ENCODE measurements at places on chromosomes 3 and 15.

- DNase-seq = no peak
These were observed 171.6 kb upstream of the NR2F2 start for GRCh38 chr15:96158938-96159337.

DNA sequence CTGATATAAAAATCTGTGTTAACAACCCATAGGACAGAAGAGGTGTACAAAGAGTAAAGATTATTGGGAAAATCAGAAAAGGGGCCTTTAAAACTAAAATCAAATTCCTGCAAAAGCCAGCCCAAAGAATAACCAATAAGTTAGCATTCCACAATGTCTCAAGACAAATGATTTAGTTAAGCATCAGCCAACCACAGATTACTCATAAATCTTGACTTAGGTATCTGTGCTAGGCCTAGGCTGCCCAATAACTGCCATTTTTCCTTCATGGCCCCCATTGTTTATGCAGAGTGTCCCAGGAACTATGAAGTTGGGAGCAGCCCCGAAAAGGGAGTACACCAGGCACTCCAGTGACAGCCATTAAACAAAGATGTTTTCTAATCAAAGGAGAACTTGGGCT lies 7.4 kb downstream of the TRANK1 start:
- DNase-seq = no peak

DNA sequence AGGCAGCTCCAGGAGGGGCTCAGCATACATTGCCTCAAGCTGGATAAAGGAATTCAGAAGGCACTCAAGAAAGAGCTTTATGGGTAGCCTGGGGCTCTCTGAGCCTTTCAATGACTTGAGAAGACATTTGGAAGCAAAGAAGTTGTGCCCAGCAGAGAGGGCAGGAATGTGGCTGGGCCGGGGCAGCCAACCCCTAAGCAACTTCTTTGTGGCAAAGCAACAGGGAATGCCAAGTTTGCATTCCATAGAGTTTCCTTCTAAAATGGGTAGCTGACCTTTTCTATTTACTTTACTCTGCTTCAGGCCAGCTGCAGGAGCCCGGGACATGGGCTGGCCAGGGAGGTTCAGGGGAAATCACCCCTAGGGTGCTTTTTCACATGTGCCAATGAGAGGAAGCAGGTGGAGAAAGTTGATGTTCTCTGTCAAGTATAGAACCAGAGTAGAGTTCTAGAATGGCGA lies 45.6 kb downstream of the CCDC12 start:
- DNase-seq = no peak

GRCh38 chr15:27864086-27864485 lies 235.0 kb downstream of the OCA2 start:
- DNase-seq = no peak

- no peak for DNase-seq
These were observed 53.0 kb downstream of the RLBP1 start for GRCh38 chr15:89168316-89168833.

DNA sequence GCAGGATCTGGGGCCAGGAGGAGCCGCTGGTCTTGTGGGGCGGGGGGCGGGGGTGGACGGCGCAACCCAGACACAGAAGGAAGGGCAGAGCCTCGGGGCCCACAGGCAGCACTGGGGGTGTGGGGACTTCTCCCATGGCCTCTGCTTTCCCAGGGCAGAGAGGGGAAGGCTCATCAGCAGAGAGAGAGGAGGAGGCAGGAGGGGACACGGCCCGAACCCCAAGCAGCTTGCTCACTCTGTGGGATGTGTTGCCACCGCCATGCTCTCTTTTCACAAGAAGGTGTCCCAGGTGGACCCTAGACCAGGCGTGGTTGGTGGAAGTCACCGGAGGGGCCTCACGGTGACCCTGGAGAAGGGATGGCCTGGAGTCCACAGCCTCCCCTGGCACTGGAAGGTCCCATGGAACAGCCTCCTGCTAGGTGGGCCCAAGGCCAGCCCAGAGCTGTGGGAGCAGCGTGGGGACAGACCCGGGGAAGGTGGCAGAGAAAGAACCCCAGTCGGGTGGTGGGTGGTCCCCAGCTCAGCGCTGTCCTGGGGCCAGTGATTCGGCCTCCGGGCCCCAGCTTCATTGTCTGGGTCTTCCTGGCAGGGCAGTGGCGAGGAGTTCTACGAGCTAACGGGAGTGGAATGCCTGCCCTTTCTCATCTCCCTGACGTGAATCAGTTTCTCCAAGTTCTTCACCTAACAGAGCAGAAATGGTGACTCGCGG lies 46.8 kb upstream of the PCSK6 start:
- DNase-seq = no peak

- no peak for DNase-seq
These were observed 287.6 kb downstream of the SOX2 start for GRCh38 chr3:181999314-181999713.

DNA sequence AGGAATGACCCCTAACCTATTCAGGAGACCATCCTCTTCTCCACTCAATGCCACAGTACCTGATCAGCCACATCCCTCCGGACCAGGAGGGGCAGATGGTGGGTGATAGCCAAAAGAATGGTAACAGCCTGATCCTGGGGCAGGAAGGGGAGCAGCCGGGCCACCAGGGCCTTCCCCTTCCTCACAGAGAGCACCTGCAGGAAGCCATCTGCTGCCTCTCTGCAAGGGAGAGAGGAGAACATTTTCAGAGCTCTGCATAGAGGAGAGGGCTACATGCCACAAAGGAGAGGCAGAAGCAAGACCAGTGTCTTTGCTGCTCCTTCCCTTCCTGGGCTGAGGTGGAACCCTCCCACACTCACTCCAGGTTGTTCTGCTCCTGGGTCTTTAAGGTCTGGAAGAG lies 5.5 kb upstream of the SPG11 start:
- no peak for DNase-seq

- DNase-seq = no peak
These were observed 60.9 kb downstream of the NOX5 start for GRCh38 chr15:69075440-69075839.

DNA sequence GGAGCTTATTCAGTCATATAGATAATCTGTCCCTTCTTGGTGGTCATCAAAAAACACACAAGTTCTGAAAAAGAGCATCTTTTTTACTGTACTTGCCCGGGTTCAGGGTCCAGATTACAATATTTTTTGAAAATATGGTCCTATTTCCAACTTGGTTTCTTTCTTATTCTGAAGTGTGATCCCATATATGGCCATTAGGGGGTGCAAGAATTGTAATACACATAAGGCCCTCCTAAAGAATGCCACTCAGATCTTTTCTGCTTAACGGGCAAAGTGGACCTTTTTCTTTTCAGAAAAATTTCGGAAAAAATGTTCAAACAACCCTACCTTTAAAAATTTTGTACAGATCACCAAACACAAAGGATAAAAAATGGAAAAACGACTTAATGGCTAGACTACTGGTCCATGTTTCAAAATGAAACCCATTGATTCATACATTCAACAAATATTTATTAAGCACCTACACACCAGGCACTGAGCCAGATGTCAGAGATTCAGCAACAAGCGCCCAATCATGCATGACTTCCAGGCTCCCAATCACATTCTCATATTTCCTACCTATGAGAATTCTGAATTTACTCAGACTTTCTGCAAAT lies 102.0 kb upstream of the MYRIP start:
- no peak for DNase-seq

DNA sequence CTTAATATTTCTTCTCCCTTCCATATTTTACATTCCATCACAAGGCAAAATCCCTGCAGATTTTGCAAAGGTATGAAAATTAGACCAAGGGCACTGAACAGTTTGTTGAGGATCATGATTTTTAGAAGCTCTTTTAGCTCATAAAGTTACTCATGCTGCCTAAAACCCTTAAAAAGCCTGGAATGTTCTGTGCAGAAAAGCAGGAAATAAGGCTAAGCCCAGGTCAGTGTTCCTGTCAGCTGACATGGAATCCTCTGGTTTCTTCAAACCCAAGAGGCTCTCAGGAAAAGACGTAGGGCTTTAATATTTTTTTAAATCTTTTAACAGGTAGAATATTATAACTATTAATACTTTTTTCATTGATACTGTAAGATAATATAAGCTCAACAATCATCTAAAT lies 8.2 kb downstream of the CBLB start:
- DNase-seq = no peak

- DNase-seq = no peak
These were observed 605.9 kb downstream of the ROBO1 start for GRCh38 chr3:79161941-79162340.

DNA sequence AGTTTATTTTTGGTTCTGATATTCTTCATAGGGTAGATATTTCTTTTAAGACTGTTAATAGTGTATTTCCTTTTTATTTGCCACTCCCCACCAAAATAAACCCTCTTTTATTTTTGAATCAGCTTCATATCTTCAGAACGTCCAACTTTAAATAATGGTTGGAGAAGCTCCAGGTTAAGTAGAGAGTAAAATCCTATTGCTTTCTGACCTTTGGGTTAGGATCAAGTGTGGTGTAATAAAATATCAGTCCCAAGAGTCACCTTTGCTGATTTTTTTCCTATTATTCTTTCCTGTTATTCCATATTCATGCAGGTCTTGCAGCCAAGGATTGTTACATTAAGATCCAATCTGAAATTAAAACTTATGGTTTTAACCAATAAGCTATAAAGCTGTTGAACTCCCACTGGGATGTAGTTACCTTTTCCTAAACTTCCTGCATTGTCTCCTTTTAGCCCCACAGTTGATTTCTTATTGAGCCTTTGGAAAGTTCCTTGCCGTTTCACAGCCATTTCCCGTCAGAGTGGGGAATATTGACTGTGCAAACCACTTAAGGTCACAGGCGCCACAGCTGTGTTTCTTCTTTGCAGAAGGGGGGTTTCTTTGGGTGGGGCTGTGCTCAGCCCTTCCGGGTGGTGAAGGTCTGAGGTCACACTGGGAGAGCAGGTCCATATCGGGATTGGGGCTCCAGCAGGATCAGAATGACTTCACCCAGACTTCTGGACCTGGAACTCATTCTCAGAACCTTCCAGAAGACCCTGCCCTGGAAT lies 287.3 kb upstream of the CTDSPL start:
- DNase-seq = no peak

- DNase-seq = peak; percentile 13
These were observed 135.7 kb upstream of the RAD18 start for GRCh38 chr3:9098716-9099675.

GRCh38 chr3:126556637-126557414 lies 1.9 kb downstream of the C3orf22 start:
- DNase-seq = no peak

DNA sequence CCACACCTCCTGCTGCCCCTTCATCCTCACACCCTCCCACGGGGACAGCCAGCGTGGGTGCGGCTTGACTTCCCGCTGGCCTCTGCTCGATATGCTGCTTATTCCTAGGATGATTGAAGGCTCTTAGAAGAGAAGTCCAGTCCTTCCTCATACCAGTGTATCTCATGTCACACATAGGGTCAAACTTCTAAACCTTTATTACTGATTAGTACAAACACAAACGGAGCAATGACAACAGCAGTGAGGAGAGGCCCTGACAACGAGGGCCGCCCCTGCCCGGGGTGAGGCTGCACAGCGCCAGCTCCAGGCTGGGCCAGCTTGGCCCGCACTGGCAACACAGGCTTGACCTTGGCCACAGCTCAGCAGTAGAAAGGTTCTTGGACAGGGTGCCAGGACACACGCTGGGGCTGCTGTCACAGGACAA lies 3.7 kb downstream of the CIB1 start:
- no peak for DNase-seq

- DNase-seq = no peak
These were observed 131.2 kb upstream of the CGNL1 start for GRCh38 chr15:57245130-57245529.

DNA sequence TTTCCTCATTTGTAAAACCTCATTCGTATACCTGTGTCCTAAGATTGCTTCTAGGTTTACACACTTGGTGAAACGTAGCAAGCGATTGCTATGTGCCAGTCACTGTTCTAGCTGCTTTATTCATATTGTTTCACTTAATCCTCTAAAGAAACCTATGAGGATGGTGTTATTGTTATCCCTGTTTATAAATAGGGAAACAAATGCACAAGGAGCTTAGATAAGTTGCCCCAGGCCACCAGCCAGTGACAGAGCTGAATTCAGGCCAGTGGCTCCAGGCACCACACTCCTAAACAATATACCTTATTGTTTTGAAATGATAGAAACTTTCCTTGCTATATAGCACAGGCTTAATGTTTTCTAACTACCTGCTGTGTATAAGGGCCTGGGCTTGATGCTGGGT lies 44.0 kb downstream of the LPP start:
- DNase-seq = no peak

- DNase-seq = no peak
These were observed 34.6 kb upstream of the DUSP7 start for GRCh38 chr3:52090933-52091468.

- no peak for DNase-seq
These were observed 3.7 kb upstream of the SLCO2A1 start for GRCh38 chr3:134033315-134033996.

DNA sequence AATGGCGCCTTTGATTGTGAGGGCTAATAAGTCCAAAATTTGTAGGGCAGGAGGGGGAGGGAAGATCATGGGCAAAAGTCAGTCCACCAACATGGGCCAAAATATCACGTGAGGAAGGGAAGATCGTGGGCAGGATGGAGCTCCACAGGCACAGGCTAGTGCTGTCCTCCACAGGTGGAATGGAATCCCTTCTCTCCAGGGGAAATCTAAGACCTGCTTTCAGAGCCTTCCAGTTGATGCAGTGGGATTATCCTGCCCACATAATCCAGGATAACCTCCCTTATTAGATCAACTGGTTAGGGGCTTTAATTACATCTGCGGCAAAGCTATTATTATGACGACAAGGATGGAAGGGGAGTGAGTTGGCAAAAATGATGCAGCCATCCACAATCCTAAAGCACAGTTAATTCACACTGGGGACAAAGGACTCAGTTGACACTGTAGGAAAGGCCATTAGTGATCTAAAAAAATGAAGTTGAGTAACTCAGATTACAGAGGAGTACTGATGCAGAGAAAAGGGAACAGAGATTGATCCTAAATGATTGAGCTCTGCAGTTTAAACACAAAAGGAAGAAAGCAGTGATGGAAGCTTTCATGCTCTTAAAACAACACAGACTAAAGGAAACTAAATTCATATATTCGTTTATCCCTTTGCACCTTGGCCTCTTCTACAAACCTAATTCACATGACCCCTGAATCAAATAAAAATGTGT lies 159.8 kb downstream of the AKAP13 start:
- no peak for DNase-seq

DNA sequence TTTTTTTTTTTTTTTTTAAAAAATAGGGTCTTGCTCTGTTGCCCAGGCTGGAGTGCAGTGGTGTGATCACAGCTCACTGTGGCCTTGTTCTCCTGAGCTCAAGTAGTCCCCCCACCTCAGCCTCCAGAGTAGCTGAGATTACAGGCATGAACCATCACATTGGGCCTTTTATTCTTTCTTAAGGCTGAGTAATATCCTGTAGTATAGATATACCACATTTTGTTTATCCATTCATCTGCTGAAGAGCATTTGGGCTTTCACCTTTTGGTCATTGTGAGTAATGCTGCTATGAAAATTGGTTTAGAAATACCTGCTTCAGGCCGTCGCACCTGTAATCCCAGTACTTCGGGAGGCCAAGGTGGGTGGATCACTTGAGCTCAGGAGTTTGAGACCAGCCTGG lies 42.6 kb downstream of the PAQR5 start:
- DNase-seq = no peak

- DNase-seq = no peak
These were observed 45.4 kb downstream of the DZIP1L start for GRCh38 chr3:138070006-138070405.

GRCh38 chr3:112653209-112653871 lies 12.4 kb upstream of the CCDC80 start:
- DNase-seq = no peak
